ENCODE measurements at places on chromosomes 2 and 18.
A peak's percentile ranks its signal among the peaks of the same experiment; 100 is the strongest.

DNA sequence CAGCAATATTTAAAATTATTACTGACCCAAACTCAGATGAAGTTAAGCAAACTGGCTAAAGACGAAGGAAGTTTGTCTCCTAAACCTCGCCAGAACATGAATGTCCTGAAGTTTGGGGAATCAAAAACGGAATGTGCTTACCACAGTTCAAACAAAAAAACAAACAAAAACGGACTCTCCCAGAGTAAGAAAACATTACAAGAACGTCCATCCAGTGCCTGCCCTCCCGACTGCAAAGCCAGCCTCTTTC is 1.1 kb downstream of the KANSL1L start:
- DNase-seq, result no peak

- no peak for DNase-seq
Measured at GRCh38 chr2:33531549-33532059, 55.2 kb downstream of the RASGRP3 start.

- no peak for DNase-seq
Measured at GRCh38 chr2:46942891-46943626, 27.5 kb upstream of the MCFD2 start.

- no peak for DNase-seq
Measured at GRCh38 chr2:176170602-176171305, 13.6 kb downstream of the HOXD3 start.

DNA sequence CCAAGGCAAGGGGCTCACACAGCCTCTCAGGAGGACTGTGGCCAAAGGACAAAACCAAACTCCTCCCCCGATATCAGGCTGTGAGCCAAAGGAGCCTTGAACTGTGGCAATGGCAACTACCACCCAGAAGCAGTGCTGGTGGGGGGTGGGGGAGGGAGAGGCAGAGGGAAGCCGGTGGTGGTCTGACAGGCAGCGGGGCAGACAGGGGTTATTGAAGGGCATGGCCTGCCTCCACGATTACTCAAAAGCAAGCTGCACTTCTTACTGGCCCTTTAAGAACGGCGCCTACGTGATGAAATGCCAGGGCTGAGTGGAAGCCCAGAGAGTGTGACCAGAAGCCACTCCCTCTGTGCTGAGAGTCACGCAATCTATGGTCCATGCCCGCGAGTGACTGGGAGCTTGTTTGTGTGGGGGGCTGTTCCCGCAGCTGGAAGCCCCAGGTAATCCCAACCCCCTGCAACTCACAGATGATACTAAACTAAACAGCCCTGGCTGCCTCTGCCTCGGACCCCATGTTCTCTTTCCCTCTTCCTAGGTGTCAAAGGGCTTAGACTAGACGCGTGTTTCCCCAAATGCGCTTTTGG is 128.2 kb upstream of the CXCR4 start:
- peak; percentile 60 for DNase-seq

DNA sequence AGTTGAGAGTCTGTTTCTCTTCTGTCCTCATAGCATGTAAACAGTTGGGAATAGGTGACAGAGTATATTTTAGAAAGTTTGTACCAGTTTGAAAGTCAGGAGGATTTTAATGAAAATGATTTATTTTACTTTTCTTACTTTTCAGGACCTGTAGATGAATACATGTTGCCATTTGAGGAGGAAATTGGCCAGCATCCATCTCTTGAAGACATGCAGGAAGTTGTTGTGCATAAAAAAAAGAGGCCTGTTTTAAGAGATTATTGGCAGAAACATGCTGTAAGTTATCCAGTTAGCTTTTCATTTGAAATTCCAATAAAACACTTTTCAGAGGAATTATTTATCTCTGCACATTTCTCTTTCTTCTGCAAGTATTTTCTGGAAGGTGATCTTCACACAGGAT is 81.1 kb downstream of the ACVR2A start:
- DNase-seq, result no peak

- DNase-seq, result no peak
Measured at GRCh38 chr2:226756131-226756530, 43.5 kb downstream of the IRS1 start.

- peak; percentile 93 for DNase-seq
Measured at GRCh38 chr2:72993147-72993932, 76.0 kb downstream of the EMX1 start.
